ENCODE measurements at places on chromosomes 3 and 15. TPM values are rescaled to one million over a fixed set of nuclear protein-coding genes. Genes with fewer than 3 reads are reported as not detected.

Gene ADAMTS17
- total RNA-seq: 5.9 TPM

Gene C3orf85
- not detected for total RNA-seq

Gene CKMT1A
- not detected for total RNA-seq

Gene TEX55
- total RNA-seq: not detected

Gene MCTP2
- total RNA-seq: 0.98 TPM
